HEK293T (cell line): ENCODE measurements at places on chromosomes 16 and 17.

GRCh38 chr17:39600288-39600996 lies 7.3 kb downstream of the NEUROD2 start:
- no peak for DNase-seq

DNA sequence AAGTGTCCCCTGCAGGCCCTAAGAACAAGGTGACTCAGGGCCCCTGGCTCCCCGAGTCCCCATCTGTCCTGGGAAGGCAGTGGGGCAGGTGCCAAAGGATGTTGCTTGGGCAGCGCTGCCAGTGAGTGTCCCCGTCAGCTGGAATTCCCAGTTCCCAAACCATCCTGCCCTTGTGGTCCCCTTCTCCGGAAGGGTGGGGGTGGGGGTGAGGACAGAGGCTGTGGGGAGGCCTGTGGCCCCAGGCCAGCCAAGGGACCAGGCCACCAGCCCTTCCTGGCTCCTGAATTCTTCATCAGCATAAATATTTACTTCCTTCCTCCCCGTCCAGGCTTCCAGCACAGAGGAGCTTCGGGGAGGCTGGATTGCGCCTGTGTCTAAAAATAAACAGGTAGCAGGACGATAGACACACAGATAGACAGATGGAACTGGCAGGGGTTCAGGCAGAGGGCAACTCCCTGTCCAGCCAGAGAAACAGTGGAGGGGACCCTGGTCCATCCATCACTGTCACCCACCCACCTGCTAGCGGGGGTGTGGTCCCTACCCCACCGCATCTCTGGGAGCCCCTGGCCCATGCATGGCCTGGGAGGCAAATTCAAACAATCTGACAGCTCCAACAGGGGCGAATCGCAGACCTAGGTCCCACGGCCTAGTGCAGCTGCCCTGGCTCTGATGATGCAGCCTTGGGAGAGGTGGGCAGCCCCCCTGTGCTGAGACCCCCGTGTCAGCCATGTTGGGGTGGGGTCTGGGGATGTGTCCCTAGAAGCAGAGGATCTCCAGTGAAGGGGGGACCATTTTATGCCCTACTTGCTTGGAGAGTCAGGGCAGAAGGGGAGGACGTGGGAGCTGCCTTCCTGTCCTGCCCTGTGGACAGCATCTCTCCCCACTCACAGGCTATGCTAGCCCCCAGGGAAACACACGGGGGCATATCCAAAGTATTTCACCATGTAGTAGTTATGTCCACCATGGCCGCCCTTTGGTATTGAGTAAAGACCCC lies 13.2 kb downstream of the GLIS2 start:
- DNase-seq: no peak

DNA sequence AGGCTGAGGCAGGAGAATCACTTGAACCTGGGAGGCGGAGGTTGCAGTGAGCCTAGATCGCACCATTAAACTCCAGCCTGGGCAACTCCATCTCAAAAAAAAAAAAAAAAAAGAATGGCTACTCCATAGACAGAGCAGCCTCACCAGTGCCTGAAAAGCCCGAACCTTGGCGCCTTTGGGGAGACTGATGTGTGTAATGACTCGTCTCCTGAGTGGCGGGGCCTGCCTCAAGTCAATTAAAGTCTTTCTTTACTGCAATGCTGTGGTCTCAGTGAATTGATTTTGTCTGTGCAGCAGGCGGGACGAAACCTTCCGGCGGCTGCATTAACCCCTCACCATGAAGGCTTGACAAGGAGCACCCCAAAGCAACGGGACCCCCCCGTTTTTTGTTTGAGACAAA lies 3.5 kb upstream of the UQCC4 start:
- DNase-seq: no peak

DNA sequence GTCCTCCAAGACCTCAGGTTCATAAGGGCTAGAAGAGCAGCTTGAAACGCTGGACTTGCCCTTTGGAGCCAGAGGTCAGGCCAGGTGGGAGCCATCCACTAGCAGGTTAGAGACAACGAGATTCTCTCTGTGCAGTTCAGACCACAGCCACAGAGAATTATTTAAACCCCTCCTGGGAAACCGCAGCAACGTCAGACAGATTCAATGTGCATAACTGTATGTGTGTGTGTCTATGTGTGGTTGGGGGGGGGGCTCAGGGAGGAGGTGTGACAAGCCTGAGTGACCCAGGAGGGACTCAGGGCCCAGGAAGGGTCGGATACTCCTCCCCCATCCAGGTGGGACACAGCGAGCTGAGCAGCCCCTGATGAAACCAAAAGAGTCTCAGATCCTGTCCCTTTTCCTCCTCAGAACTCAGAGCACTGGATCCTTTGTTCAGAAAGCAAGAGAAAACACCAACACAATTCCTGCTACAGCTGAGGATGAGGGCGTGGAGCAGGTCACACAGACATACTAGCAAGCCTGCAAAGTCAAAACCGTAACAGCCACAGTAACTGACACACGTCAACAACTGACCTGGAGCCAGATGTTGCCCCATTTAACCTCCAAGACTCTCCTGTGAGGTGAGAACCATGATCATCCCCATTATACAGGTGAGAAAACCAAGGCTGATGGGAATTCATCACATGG lies 66.8 kb downstream of the XYLT1 start:
- DNase-seq: no peak

GRCh38 chr17:43034894-43035293 lies 9.9 kb downstream of the RND2 start:
- no peak for DNase-seq

- DNase-seq: no peak
Observed at GRCh38 chr16:88870608-88871348, 4.3 kb upstream of the PABPN1L start.

- no peak for DNase-seq
Observed at GRCh38 chr16:82195917-82196494, 26.0 kb upstream of the MPHOSPH6 start.

DNA sequence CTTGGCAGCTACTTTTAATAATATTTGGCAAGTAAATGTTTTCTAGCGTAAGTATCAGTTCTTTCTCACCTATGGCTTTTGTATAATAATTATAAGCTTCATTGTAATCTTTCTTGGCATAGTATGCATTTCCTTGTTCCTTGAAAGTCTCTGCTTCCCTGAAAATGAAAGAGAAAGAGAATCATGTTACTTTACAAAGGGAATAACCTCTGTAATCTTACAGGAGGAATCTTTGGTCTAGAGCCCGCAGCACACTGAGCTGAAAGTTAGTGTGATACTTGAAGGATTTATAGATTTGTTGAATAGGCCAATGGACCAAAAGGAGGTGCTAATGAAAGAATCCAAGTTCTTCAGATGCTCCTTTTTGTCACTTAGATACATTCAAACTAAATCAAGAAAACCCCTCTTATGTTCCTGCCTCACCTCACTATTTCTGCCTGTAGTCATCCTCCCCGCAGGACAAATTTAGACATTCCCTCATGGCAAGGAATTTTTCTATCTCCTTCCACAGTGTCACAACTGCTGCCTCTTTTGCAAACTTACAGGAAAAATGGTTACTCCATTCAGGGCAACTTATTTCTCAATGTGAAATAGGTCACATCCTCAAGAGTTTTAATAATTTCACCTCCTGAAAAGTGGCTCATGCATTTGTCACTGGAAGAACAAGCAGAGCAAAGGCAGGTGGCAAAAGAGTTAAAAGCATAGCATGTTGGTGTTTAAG lies 16.7 kb downstream of the DNAJC7 start:
- DNase-seq: no peak

GRCh38 chr17:9648521-9649110 lies 3.3 kb downstream of the USP43 start:
- no peak for DNase-seq

- DNase-seq: no peak
Observed at GRCh38 chr17:42378959-42379594, 9.2 kb downstream of the STAT3 start.

DNA sequence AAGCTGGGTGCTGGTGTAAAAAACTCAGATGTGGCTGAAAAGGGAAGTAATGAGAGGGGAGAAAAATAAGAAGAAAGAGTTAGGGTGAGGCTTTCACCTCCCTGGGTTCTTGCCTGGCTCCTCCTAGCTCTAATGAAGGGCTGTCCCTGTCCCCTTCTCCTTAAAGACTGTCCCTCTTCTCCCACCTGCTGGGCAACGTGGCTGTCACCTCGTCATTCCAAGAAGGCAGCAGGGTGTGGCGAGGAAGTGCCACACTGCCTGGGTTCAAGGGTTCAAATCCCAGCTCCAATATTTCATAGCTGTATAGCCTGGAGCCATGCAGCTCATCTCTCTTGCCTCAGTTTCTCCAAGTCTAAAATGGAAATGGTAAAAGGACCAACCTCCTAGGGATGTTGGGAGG lies 122.5 kb upstream of the CACNG5 start:
- no peak for DNase-seq

GRCh38 chr17:74199306-74200092 lies 4.0 kb upstream of the RPL38 start:
- peak; percentile 86 for DNase-seq

DNA sequence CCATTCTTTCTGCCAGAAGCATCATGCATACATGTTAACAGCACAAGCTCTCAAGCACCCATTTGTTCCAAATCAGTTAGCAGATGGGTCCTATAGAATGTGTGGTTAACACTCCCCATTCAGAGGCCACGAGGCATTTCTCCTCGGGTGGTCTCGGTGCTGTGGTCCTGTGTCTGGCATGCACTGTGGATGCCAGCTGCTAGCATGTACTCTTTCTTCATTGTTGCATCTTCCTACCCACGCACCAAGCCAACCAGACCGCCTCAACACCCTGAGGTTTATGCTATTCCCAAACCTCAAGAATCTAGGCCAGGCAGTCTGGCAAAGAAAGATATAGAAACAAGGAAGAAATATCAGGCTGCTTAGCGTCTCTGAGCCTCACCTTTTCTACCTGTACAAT lies 27.8 kb upstream of the MRTFB start:
- DNase-seq: no peak

- no peak for DNase-seq
Observed at GRCh38 chr16:61182391-61182790, 853.8 kb downstream of the CDH8 start.

- DNase-seq: no peak
Observed at GRCh38 chr16:14301169-14302030, 230.3 kb downstream of the MRTFB start.

- no peak for DNase-seq
Observed at GRCh38 chr16:9203956-9204355, 112.5 kb downstream of the HAPSTR1 start.

- DNase-seq: no peak
Observed at GRCh38 chr17:48037036-48037837, at the start of gene COPZ2. Gene COPZ2, minus strand, starts transcription at chr17:48037797. Its CDS starts 20 bp downstream, at chr17:48037777.

DNA sequence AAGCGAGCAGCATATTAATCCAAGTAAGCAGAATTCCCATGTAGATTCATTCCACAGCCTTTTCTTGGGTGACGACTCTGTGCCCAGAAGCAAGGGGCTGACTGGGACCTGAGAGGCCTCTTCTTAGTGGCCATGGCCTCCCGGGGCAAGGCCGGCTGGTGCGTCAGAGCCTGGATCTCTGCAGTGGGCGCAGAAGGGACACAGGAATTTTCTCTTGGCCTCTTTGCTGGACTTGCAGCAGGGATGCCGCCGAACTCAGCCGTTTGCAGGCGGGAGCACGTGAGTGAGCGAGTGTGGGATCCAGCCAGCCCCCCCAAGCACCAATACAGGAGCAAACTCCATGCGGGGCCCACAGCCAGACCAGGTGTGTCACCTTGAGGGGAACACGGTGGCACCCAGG lies 151.8 kb downstream of the RPTOR start:
- DNase-seq: no peak

DNA sequence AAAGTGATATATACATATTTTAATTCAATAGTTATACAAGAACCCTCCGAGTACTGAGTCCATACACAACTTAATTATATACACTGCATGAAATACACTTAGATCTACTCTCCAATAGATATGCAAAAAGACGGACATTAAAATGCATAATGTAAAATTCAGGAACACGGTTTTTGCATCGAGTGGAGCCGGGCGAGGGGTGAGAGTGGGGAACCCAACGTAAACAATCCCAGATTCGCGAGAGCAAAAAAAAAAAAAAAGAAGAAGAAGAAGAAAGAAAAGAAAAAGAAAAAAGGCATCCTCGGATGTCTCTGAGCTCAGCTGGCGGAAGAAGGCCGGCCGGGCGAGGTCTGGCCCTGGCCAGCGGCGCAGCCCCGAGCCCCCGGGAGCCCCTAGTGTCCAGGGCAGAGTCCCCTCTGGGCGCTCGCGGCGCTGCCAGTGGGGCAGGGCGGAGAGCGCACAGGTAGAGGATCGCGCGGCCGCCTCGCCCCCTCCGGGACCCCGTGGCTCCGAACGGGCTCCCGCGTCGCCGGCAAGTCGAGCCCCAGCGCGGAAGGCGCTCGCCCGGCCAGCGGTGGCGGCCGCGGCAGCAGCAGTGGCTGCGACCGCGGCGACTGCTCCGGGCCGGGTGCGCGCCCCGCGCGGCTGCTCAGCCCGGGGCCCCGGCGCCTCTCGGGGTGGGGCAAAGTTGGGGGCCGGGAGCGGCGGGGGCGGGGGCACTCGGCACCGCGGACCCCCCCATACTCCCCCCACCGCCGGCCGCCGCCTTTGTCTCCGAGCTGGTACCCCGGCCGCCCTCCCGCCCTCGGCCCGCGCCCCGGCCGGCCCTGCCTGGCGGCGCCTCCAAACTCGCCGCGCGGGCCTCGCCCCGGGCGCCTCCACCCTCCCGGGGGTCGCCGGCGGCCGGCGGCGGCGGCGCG lies 9.6 kb upstream of the ZFHX3 start:
- DNase-seq: no peak
